ENCODE measurements at places on chromosomes 3 and 15.

GRCh38 chr3:59531066-59531745 is 481.4 kb upstream of the CFAP20DC start:
- no peak for DNase-seq

DNA sequence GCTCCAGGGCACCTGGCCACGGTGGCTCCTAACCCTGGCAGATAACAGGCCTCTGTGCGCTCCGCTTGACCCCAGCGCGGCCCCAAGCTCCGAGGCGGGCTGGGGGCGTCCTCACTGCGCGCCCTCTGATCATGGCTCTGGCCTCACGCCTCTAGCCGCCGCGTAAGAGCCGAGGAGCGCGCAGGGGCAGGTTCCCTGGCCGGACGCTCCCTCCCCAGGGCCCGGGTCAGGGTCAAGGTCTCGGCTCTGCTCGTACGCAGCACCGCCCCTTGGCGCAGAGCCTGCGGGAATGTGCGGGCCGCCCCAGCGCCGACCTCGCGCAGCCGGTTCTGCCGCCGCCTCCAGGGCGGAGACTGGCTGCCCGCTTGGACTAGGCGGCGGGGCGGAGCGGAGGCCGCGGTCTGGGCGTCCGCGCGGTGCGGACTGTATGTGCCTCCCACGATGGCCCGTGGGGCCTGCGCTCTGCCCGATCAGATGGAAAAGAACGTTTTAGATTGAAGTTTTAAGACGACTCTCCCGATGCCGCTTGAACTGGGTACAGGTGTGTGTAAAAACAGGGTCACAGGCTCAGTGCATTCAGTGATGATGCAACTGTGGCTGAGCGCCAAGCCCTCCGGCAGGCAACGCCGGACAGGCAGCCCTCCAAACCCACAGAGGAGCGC is 40.8 kb downstream of the CHST14 start:
- DNase-seq, result peak; percentile 58

DNA sequence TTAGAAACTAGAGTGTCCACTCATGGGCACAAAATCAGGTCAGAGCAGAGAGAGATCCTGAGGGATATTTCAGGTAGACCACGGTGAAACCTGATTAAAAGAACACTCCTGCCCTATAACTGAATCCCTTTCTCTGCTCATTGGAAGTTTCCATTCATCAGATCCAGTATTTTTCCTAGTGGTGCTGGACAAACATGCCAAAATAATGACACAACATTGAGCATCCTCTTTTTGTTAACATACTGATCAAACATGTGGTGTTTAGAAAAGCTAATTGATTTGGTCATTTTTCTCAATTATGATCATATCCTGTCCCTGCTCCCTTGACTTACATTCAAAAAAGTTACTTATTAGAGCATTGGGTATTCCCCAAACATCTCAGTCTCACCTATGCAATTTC is 27.2 kb downstream of the PTX3 start:
- DNase-seq, result no peak

- no peak for DNase-seq
These were observed 28.9 kb downstream of the DENND4A start for GRCh38 chr15:65762914-65763787.

DNA sequence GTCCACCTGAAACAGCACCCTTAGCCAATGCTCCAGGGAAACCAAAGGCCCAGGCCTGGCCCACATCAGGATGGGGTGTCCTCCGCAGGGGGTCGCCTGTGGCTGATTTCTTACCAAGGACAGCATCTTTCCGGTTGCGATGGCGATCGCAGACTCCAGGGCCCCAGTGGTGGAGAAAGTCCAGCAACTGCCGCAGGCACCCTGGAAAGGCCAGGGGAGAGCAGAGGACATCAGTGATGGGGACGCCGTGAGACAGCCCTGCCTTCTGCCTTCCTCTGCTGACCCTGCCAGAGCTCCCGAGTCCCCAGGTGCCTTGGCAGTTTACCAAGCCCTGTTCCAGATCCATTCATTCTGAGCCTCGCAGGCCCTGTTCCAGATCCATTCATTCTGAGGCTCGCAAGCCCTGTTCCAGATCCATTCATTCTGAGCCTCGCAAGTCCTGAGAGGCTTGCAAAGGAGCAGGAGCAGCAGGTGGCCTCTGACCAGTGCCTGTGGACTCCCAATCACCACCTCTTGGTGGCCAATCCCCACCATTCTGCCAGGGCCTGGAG is 12.5 kb downstream of the CTSH start:
- no peak for DNase-seq

DNA sequence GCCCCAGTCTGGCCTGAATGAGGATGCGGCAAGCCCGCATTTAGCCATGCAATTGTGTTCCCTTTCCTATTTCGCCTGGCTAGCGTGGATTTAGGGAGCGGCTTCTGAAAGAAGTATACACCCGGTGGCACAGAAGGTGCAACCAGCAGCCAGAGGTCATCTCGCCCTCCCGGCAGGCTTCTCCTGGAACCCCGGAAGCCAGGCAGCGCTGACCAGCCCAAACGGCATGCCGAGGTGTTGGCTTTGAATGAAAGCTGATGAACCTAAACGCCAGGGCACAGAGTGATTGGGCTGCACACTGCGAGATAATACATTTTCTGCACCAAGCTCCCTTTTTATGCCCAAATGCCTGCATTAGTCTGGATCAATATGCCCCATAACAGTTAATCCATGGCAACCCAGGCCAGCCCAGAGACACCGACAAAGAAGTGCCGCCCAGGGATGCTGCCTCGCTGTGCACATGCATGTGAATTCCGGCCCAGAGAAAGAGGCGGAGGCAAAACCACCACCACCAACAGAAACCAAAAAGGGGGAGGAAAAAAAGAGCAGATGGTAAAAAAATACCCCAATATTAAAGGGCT is 1.4 kb downstream of the SRGAP3 start:
- DNase-seq, result no peak

DNA sequence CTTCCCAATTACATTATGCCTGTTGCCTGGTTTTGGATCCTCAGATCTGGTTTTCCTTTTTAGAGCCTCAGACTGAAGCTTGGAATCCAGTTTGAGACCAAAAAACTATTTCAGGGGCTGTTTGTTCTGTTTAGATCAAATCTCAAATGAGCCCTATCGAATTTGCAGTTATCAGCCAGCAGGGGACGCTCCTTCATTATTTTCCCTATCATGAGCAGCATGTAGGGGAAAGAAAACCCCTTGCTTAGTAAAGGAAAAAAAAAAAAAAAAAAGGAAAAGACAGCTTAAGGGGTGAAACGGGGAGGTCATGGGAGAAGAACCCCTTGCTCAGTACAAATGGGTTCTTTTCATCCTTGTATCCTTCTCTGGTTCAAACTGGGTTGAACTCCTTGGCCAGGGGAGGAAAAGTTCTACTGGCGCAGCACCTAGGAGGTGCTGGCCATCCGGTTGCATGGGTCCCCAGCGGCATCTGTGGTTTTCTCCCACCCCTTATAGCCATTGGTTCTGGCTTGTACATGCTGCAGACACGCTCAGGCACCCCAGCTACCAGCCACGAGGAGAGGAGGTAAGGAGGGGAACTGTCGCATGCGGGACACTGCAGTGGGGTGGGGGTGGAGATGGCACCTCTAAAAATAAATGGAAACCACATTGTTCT is 1375.1 kb upstream of the ALCAM start:
- DNase-seq, result peak; percentile 59

- peak; percentile 88 for DNase-seq
These were observed 8.0 kb upstream of the ANKRD28 start for GRCh38 chr3:15805756-15806266.

DNA sequence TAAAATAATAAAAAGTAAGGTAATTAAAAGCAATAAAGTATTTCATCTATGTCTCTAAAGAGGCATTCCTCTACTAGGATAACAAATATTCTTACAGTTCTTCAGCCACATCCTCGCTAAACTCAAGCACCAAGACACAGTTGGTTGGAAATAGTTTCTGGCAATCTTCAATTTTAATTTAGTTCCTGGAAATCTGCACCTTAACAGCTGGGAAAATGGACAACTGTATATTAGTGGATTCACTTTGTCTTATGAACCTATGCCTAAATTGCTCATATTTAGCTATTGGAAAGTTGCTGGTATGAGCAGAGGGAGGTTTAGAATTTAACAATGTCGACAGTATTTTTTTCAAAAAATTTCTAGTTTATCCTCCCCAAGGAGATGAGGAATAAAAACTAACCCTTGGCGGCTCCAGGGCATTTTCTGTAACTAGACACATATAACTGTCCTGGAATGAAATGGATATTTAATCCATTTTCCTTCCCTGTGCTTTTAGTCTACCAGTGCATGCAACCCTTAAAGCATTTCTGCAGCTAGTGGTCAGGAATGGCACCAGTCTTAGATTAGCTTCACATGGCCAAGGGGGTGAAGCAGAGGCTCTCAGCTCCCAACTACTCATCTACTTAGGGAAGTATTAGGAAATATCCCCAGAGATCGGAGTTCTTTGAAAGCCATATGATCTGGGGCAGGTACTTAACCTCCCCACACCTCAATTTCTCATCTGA is 290.0 kb upstream of the THBS1 start:
- DNase-seq, result no peak

GRCh38 chr15:69909719-69910444 is 187.8 kb downstream of the TLE3 start:
- DNase-seq, result no peak

GRCh38 chr3:192812743-192813383 is 85.5 kb upstream of the FGF12 start:
- peak; percentile 72 for DNase-seq

DNA sequence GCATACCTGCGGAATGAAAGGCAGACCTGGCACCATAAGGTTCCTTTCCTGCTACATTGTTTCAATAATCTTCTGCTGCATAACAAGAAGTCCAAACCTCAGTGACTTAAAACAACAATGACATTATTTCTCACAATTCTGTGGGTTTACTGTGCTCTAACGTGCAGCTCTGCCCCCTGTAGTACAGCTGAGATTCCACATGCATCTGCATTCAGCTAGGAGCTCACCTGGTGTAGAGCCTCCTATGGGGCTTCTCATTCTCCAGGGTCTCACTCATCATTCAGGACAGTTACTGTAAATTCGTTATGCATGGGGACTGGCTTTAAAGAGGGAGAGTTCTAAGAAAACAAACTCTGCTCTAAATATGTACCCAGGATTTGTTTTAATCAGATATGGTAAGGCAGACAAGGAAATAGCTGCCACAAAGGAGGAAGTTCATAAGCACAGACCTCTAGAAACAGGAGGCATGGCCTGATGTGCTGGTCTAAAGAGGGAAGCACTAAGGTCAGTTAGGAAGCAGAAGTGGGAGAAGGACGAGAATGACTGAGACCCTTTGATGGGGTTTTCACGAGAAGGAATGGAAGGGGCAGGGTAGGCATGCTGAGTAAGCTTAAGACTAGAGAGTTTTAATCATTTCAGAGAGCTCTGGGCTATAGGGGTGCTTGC is 347.0 kb downstream of the NEK10 start:
- no peak for DNase-seq

DNA sequence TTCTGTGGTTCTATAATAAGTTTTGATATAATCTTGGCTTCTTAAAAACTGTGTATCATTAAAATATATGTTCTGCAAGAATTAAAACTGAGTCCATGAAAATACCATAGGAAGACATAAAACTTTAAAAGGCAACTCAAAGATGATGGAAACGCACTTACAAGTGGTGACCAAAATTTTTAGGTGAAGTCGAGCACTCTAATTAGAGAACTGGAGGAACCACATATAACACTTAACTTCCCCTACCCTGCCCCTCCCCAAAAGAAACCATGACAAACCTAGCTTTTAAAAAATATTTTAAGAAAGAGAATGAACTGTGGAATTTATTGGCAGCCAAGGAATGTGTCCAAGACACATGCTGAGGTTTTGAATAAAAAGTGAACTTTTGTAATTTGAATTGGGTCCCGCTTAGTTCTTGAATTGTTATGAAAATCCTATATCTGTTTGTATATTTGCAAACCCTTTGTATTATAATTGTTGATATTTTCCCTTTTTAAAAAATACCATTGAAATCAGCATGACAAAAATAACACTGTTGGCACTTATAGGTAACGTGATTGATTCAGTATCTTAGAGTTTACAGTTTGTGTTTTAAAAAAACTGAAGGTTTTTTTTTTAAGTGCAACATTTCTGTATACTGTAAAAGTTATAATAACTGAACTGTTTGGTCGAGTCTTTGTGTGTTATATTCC is 7.7 kb downstream of the NR2F2 start:
- no peak for DNase-seq

DNA sequence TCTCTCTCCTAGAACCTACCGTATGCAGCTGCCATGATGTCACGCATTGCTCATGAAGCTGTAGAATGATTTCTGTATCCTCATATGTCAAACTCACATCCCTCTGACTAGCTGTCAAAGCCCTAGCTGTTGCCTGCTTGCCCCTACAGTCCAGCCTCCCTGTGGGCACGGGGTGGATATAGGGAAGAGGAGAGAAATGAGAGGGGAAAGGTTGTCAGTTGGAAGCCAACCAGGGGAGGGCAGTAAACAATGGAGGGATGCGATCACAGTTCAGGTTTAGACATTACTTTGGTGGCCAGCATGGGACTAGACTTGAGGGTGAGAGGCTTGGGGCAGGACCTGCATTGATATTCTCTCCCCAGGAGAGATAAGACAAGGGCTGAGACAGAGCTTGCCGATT is 1.7 kb upstream of the HDGFL3 start:
- no peak for DNase-seq

- DNase-seq, result no peak
These were observed 29.9 kb upstream of the POLR2M start for GRCh38 chr15:57676585-57676984.

Measured in ELR (cell line).